ENCODE measurements at places on chromosomes 3 and 15. TPM values are rescaled to one million over a fixed set of nuclear protein-coding genes. Genes with fewer than 3 reads are reported as not detected.

- DNase-seq = no peak
Observed at GRCh38 chr3:53550005-53550620, 55.7 kb downstream of the CACNA1D start.

DNA sequence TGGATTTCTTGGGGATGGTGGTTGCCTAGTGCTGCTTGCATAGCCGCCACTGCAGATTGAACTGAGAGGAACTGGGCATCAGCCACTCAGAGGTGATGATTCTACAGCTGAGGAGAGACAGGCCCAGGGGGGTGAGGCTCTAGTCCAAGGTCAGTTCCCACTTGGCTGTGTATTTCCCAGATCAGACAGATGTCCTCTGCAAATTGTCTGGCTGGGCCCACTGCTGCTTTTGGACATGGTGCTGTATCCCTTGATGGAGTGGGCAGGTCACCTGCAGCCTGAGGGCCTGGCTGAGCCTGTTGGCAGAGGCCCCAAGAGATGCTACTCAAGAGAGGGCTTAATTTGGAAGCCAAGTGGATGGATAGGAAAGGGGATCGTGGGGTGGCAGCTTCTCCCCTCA is 124.5 kb upstream of the CTDSPL start:
- DNase-seq = no peak

Gene CATSPER2
- total RNA-seq = 9.2 TPM

DNA sequence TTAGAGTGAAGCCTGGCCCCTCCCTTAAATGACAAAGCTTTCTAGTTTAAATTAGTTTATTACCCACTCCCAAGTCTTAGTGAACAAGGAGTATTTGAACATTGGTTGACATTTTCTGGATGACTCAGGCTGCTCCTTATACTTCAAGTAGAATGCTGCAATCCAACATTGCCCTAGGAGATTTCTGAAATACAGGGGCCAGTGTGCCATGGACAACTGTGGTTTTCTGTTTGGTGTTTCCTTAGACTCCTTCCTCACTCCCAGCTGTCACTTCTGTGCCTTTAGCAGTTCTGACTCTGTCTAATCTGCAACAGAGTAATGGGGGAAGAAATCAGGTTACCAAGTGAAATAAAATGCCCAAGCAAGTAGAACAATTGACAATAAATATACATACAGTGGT is 116.1 kb upstream of the P2RY1 start:
- no peak for DNase-seq

Gene UBR1
- total RNA-seq = 21.4 TPM

Gene KCNAB1
- 0.07 TPM for total RNA-seq

DNA sequence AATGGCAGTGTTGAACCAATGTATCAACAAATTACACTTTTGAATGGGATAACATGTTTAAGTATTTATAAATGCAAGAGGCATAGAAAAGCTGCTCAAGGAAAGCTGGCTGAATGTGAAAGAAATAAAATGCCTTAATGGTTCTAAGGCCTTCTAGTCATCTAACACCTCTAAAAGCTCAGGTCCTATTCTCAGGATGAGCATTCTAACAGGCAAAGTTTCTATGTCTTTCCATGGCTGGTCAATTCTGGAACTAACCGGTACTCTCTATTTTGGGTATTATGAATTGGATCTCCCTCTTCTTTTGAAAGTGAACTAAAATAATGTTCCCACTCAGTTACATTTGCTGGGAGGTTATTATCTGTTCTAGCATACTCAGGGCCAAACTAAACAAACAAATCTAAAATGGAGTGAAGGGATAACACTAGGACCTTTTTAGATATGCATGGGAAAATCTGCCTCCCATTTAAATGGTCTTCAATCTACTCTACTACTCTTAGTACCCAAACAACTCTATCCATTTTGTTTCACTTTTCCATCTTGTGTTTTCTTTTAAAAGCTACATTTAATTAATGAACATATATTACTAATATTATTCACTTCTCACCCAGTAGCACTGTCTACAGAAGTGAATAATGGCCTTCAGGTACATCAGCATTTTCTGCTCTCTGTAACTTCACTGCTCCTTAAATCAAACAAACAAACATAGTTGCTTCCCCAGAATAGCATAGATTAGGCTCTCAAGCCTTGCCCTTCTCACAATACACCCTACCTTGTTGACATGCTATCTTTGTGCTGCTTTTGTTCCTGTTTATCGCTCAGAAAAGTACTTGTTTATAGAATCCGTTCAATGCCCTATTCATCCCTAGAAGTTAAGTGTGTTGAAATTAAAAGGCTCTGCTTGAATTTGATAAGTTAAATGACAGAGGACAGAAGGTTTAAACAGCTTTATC is 46.4 kb downstream of the CBLB start:
- DNase-seq = no peak

- DNase-seq = no peak
Observed at GRCh38 chr15:70253461-70254156, 155.9 kb upstream of the TLE3 start.

DNA sequence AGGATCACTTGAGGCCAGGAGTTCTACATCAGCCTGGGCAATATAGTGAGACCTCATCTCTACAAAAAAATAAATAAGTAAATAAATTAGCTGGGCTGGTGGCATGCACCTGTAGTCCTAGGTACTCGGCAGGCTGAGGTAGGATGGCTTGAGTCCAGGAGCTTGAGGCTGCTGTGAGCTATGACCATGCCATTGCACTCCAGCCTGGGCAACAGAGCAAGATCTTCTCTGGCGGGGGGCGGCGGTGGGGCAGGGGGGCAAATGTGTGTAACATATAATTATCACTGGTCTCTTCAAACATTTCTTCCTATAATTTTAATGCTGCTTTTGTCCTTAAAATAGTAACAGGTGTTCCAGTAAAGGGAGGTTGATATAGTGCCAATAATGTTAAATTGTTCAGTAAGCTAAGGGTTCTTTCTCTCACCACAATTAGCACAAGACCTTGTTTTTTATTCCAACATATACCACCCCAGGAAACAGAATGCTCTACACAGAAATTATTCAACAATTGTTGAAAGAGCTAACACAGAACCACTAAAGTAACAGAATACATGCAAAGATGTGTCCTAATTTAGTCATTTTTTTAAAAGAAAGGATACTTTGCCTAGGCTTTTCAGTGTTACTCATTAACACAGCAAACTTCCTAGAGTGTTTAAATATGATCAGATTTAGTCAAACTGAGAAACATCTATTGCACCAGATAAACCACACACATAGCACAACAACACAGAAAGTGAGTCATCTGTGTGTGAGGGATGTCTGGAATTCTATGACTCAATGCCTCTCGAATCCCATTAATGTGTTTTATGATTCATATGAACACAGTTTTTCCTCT is 29.1 kb downstream of the ANKRD28 start:
- DNase-seq = no peak

- no peak for DNase-seq
Observed at GRCh38 chr3:15342945-15343344, 10.6 kb upstream of the SH3BP5 start.

Gene CPEB1
- 0.40 TPM for total RNA-seq

- DNase-seq = no peak
Observed at GRCh38 chr15:70411143-70411863, 313.6 kb upstream of the TLE3 start.

DNA sequence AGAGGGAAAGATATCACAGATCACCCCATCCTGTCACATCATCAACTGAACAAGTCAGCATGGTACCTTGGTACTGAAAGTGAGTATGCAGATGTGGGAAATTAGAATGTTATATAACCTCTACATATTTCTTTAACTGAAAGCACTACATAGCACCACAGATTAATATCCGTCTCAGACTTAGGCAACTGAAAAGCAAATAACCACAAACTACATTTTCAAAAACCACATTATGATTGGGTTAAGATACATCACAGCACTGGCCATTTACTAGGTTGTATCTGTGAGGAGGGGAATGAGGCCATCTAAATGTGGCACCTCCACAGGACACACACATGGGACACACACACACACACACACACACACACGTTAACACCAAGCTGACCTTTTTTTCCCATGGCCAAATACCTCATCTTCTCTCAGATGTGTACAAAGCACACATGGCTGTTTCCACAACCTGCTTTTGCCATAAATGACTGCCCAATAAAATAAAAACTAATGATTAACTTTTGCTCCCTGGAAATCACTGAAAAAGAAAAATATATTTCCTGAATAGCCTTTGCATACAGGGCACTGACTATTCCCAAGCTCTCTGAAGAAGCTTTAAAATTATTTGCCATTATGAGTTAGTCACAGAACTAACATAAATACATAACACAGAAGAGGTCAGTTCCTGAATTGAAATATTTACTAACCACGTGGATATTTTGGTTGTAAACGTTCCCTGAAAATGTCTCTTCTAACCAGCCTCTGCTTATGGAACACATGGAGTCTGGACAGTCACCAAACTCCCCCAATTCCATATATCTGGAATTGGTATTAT is 60.1 kb downstream of the SUMF1 start:
- no peak for DNase-seq

Gene TNIK
- total RNA-seq = 19.9 TPM

- no peak for DNase-seq
Observed at GRCh38 chr3:62287392-62287927, 85.9 kb downstream of the FEZF2 start.

Gene SLC12A1
- total RNA-seq = not detected

Gene WDR82
- total RNA-seq = 65.7 TPM
